Cardiac ventricle fibroblast (primary cell): ENCODE measurements at places on chromosomes 2 and 18. TPM values are rescaled to one million over a fixed set of nuclear protein-coding genes. Genes with fewer than 3 reads are reported as not detected.

Gene ACMSD
- not detected in 2 replicates for total RNA-seq

Gene GLB1L
- 7.0 and 12.2 TPM in 2 replicates for total RNA-seq

Gene MBD2
- total RNA-seq = 24.6 and 25.0 TPM in 2 replicates

Gene CRACDL
- 0.50 TPM in 1 of 2 replicates, not detected in the other for total RNA-seq

Gene ZRANB3
- 7.2 and 7.5 TPM in 2 replicates for total RNA-seq

Gene MROH2A
- total RNA-seq = not detected in 2 replicates

Gene METTL8
- 17.1 and 17.5 TPM in 2 replicates for total RNA-seq

Gene DNAJC5G
- not detected in 2 replicates for total RNA-seq

Gene MOCOS
- 1.2 and 2.2 TPM in 2 replicates for total RNA-seq
